ENCODE measurements at places on chromosomes 2 and 18.

GRCh38 chr18:47873625-47874024 is 56.8 kb downstream of the SMAD2 start:
- no peak for DNase-seq

- DNase-seq: peak; percentile 54
Measured at GRCh38 chr18:7871560-7872456, 304.7 kb downstream of the PTPRM start.

GRCh38 chr2:43280994-43281393 is 54.6 kb upstream of the ZFP36L2 start:
- DNase-seq: no peak

GRCh38 chr2:40285391-40285790 is 166.5 kb downstream of the SLC8A1 start:
- no peak for DNase-seq

- no peak for DNase-seq
Measured at GRCh38 chr18:9569178-9569577, 45.2 kb downstream of the PPP4R1 start.

GRCh38 chr2:32482471-32482870 is 125.6 kb downstream of the BIRC6 start:
- no peak for DNase-seq

All from foreskin melanocyte (primary cell).